ENCODE measurements at places on chromosomes 16 and 17. TPM values are rescaled to one million over a fixed set of nuclear protein-coding genes. Genes with fewer than 3 reads are reported as not detected.

Gene FBXO39
- 0.59 TPM for total RNA-seq

Gene APOH
- not detected for total RNA-seq

GRCh38 chr17:33040461-33040860, 48.8 kb downstream of the SPACA3 start:
- no peak for DNase-seq

Gene NPIPA2
- total RNA-seq, result 0.72 TPM

GRCh38 chr17:59357219-59357697, 25.8 kb downstream of the YPEL2 start:
- no peak for DNase-seq

DNA sequence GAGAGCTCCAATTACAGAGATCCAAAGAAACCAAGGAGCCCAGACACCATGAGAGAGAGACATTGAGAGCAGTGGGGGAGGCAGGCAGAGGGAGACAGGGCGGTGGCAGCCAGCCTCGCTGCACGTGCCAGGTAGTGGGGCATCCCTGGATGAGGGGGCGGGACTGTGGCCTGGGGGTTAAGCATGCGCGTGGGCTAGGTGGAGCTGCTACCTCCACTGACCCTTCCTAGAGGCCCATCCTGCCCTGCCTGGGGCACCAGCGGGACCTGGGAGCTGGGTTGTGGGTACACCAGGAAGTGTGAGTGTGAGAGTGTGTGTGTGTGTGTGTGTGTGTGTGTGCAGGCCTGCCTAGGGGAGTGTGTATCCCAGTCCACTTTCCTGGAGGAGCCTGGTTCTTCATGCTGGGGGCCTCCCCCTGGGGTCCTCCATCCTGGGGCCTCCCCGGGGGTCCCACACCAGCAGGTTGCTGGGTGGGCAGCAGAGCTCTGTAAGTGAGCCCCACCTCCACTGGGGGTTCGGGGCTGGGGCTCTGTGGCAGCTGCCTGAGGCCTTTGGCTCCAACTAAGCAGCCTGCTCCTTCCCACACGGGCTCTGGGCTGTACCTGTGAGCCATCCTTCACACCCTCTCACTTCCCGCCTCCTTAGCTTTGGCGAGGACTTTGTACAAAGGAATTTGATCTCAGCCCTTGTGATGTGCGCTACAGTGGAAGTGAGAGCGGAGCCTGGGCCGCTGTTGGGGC, 127.4 kb downstream of the IRF8 start:
- DNase-seq, result no peak

DNA sequence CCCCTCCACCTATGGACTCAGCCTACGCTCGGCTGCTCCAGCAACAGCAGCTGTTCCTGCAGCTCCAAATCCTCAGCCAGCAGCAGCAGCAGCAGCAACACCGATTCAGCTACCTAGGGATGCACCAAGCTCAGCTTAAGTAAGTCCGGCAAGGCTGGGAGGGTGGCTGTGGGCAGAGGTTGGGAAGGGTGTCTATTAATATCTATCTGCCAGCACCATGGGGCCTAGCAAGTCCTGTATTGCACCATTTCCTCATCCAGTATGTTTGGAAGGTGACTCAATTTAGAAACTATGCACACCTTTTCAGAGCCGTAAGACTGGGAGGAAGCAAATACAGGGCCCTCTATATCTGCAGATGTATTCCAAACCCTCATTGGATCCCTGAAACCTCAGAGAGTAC, 45.0 kb upstream of the ARHGAP44 start:
- DNase-seq, result no peak

GRCh38 chr17:45018848-45019711, 32.4 kb downstream of the DCAKD start:
- DNase-seq, result peak; percentile 98

Gene CYBC1
- 75.1 TPM for total RNA-seq

- no peak for DNase-seq
These were observed 618.7 kb downstream of the KCNJ18 start for GRCh38 chr17:22310717-22311686.

Gene ANKRD40CL
- total RNA-seq, result 0.36 TPM

Gene C16orf46
- total RNA-seq, result 2.2 TPM

DNA sequence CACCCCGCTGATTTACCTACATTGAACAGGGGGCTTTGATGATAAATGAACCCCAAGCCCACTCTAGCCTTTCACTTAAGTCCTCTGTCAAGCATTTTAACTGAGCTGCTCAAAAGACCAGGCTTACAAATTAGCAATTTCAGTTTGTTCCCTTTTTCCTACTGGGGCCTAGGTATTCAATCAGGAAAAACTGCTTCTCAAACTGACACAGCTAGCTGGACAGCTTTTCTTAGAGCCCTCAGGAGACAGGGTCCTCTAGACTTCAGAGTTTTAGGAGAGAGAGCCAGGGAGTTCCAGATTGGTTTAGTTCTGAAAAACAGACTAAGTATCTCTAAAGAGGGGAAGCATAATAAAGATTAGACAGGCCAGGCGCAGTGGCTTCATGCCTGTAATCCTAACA, 6.2 kb upstream of the HEXIM2 start:
- DNase-seq, result no peak

Gene UNC13D
- 2.1 TPM for total RNA-seq

All from osteoblast (primary cell).